MG63 (cell line): ENCODE measurements at places on chromosomes 1 and 21. TPM values are rescaled to one million over a fixed set of nuclear protein-coding genes. Genes with fewer than 3 reads are reported as not detected.

Gene HLX
- total RNA-seq = 2.0 and 5.6 TPM in 2 replicates

Gene KIAA1614
- 3.9 and 13.8 TPM in 2 replicates for total RNA-seq

Gene STYXL2
- 0.07 TPM in 1 of 2 replicates, not detected in the other for total RNA-seq

Gene GBP6
- total RNA-seq = not detected in 2 replicates

Gene CLEC20A
- not detected in 2 replicates for total RNA-seq

Gene OVAAL
- not detected in 2 replicates for total RNA-seq

Gene NIPAL3
- 44.1 and 45.5 TPM in 2 replicates for total RNA-seq

Gene FCRLB
- total RNA-seq = 0.47 and 3.1 TPM in 2 replicates

Gene DNAJC28
- total RNA-seq = 0.72 and 1.1 TPM in 2 replicates

DNA sequence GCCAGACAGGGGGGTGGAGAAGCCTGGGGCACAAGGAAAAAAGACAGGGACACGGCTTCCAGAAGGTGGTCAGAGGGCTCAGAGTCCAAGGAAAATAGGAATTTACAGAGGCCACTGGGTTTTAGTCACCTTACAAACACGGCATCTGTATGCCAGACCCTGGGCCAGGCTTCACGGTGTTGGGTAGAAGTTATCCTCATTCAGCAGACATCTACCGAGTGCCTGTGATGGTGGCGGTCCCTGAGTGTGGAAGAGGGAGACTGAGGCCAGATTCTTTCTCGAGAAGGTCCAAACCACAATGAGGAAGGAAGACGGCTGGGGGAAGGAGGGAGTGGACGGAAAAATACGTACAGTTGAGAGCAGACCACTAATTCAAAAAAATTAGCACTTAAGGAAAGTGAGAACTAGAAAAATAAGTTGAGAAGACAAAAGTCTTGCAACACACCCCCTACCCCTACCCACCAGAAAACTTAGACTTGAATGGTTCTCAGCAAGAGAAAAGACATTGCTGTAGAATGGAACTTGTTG lies 864 bp upstream of the BTG2 start:
- no peak for DNase-seq

DNA sequence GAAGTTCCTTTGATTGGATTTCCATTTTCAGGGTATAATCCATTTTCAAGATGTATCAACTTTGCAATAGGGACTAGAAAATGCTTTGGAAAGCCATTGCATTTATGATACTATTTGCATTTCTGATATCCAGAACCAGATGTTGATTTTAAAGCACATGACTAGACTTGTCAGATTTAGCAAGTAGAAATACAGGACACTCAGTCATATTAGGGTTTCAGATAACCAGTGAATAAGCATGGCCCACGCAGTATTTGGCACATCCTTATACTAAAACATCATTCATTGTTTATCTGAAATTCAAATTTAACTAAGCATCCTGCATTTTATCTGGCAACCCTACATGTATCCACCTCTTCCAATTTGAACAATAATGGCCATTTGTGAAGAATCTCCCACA lies 113.3 kb upstream of the DPT start:
- no peak for DNase-seq

GRCh38 chr1:229194096-229194495 lies 76.8 kb upstream of the RAB4A start:
- no peak for DNase-seq

- peak; percentile 50 for DNase-seq
Measured at GRCh38 chr1:68107771-68108170, 57.3 kb upstream of the DIRAS3 start.

GRCh38 chr21:38181096-38181495 lies 75.7 kb upstream of the KCNJ15 start:
- DNase-seq = no peak

- no peak for DNase-seq
Measured at GRCh38 chr1:229119161-229119560, 151.8 kb upstream of the RAB4A start.

DNA sequence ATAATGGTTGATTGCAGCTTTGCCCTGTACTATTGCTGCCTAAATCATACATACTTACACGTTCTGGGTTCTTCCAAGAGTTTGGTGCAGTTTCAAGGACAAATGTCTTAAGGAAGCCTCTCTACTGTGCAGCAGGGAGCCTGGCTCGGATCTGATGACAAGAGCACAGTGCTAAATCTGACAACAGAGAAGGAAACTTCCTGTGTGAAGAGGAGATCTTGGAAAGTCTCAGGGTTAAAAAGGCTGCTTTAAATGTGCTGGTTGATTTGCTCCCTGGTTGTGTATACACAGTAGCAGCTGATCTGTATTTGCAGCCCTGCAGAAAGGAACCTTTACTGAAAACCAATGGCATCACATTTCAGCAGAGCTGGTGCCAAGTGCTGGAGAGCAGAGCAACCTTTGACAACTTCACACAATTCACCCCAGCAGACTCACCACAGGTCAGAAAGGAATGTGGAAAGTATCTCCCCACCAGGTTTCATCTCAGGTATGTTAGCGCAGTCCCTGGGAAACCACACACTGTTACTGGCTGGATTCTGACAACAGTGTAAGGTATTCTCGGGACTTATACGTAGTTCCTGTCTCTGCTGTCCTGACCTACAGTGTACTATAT lies 355.0 kb upstream of the ESRRG start:
- no peak for DNase-seq

- no peak for DNase-seq
Measured at GRCh38 chr1:226984521-226985238, 44.6 kb downstream of the COQ8A start.

GRCh38 chr1:45787905-45788304 lies 15.5 kb upstream of the MAST2 start:
- no peak for DNase-seq

GRCh38 chr1:22454476-22455056 lies 2.9 kb downstream of the ZBTB40 start:
- DNase-seq = no peak

DNA sequence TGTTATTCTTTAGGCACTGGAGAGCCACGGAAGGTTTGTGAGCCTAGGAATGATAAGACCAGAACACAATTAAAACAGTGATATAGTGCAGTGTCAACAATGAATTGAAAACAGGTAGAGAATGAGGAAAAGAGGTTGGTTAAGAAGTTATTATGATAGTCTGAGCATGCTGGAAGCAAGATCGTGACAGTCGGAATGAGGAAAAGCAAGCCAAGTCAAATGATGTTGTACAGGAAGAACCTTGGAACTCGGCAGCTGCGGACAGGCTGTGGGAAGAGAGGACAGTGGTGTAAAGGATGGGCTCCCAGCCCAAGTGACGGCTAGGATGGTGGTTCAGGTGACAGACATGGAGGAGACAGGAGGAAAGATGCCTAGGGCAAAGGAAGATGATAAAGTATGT lies 25.6 kb downstream of the MTARC1 start:
- no peak for DNase-seq

DNA sequence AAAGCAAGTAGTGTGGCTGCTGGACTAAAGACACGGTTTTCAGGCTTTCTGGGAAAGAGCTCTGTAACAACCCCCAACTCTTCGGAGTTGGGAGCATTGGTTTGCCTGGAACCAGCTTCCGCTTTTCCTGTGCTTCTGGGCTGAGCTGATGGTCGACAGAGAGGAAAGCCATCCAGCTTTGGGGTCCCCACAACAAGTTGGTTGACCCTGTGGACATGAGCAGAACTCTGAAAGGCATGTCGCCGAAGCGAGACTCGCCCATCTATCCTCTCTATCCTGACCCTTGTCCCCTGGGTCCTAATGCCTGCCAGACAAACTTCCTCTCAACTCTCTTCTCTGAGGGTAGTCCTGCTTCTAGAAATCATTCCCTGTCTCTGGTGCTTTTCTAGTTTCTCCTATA lies 31.9 kb upstream of the FCGR2A start:
- DNase-seq = peak; percentile 42

DNA sequence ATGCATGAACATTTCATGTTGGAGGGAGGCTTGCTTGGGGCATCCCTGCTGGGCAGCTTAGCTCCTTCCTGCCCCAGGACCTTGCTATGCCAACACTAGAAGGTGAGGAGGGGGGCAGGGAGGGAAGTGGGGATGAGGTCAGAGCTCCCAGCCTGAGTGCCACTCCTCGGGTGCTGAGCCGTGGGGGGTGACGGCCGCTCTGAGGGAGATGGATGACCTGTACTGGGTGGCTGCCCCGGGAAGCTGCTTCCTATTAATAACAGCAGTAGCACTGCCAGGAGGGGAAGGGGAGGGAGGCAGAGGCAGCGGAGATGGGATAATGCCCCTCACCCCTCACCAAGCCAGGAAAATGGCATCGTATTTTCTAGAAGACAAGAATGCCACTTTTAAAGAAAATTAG lies 60.6 kb downstream of the UBIAD1 start:
- no peak for DNase-seq

DNA sequence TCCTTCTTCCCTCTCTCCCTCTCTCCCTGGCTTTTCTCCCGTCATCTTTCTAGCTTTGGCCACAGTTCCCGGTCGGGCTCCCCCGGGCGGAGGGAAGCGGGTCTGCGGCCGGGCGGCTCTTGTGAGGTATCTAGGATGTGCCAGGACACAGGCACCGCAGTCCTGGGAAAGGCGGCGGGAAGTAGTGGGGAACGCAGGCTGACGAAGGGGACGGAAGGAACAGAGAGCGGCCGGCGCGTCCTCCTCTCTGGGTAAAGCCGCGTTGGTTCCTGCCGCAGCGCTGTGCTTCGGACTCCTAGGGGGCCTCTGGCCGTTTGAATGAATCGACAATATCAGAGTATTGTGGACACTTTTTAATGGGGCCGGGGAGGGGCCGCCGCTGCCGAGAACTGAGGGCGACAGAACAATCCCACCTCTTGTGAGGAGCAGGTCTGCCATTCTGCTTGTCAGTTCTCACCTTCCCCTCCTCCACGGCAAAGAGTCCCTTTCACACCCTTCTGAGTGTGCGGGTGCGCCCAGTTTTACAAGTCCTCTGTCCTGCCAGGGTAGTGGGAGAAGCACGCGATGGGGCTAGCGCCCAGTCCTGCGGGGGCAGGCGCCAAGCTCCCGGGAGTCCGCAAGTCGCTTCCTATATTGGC lies 1.2 kb upstream of the LHX9 start:
- peak; percentile 90 for DNase-seq

- DNase-seq = no peak
Measured at GRCh38 chr1:32925403-32926162, 24.4 kb upstream of the TMEM54 start.

- DNase-seq = no peak
Measured at GRCh38 chr1:162627662-162628296, 4.5 kb upstream of the DDR2 start.

GRCh38 chr1:195328102-195328501 lies 1280.1 kb downstream of the KCNT2 start:
- DNase-seq = no peak

GRCh38 chr1:172609528-172609927 lies 49.4 kb upstream of the FASLG start:
- DNase-seq = no peak

GRCh38 chr1:242784084-242784483 lies 259.6 kb upstream of the PLD5 start:
- no peak for DNase-seq

DNA sequence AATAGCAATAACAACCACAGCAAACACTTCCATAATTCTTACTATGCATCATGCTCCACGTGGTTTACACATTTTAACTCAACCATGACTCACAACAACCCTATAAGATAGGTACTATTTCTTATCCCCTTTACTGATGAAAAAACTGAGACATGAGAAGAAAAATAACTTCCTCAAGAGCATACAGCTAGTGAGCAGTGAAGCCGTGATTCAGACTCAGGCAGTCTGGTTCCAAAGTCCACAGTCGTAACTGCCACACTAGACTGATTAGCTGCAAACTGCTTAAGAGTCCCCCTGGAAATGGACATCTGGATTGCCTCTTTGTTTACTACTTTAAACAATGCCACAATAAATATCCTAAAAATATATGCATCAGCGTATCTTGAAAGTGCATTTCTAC lies 55.7 kb downstream of the PLD5 start:
- DNase-seq = no peak
